Smooth muscle cell of the brain vasculature (primary cell): ENCODE measurements at places on chromosomes 1 and 21.

- no peak for DNase-seq
These were observed 17.4 kb downstream of the ZNF326 start for GRCh38 chr1:90012300-90012699.

- DNase-seq = no peak
These were observed 45.6 kb downstream of the KYAT3 start for GRCh38 chr1:88946861-88947260.

GRCh38 chr1:203185061-203185461 is 1.4 kb downstream of the CHI3L1 start:
- no peak for DNase-seq

GRCh38 chr1:183636334-183636682 is 725 bp upstream of the ARPC5 start:
- no peak for DNase-seq

- DNase-seq = no peak
These were observed 2.4 kb downstream of the PLPP3 start for GRCh38 chr1:56576880-56577405.

GRCh38 chr1:5645135-5645399 is 347.2 kb downstream of the NPHP4 start:
- no peak for DNase-seq

GRCh38 chr1:248697907-248698306 is 4.7 kb downstream of the OR14I1 start:
- DNase-seq = no peak

GRCh38 chr1:84889437-84889836 is 3.6 kb downstream of the LPAR3 start:
- no peak for DNase-seq

DNA sequence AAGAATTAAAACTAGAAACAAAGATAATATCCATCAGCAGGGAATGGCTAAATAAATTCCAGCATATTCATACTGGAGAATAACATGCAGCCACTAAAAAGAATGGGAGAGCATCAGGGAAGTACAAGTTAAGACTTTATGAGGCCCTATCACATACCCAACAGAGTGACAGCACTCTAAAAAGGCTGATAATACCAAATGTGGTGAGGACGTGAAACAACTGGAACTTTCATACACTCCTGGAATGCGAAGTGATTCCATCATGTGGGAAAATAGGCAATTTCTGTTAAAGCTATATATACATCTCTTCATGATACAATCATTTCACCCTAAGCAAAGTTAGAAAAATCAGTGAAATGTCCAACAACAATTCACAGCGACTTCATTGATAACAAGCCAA is 42.6 kb downstream of the COL6A1 start:
- DNase-seq = no peak

DNA sequence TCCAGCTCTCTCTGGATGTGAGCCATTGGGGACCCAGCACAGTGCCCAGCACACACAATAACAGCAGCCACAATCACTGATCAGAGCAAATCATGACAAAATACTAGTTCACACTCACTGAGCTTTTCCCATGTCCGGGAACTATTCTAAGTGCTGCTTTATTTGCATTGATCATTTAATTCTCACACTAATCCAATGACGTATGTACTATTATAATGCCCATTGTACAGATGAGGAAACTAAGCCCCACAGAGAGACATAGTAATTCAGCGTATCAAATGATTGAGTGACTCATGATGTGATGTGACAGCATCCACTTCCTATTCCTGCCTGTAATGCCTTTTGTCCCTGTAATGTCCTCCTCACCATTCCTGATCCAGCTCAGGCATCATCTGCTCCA is 1.9 kb upstream of the S100A8 start:
- DNase-seq = no peak

DNA sequence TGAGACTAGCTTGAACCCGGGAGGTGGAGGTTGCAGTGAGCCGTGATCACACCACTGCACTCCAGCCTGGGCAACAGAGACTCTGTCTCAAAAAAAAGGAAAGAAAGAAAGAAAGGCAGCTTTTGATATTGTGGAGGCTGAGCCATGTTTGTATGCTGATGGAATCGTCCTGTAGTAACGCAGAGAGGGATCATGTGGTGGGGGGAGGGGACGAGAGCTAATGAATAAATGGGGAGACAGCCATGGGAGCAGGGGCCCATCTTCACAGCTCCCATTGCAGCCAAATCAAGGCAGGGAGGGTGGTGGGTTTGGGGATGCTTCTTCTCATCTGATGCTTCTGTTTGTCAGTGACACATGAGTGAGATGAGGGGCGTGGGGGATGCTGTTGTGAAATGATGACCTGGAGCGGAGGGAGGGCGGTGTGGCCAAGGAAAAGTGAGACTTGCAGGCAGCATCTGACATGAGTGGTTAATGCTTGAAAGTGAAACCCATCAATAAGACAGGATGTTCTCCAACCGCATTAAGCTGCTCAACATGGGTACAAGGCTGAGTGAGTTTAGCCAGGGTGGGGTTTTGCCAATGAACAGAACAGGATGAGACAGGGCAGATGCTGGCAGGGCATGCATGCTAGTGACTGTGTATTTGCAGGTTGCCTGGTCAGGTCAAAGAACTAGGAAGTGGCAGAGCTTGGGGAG is 16.7 kb downstream of the SPATA21 start:
- no peak for DNase-seq

DNA sequence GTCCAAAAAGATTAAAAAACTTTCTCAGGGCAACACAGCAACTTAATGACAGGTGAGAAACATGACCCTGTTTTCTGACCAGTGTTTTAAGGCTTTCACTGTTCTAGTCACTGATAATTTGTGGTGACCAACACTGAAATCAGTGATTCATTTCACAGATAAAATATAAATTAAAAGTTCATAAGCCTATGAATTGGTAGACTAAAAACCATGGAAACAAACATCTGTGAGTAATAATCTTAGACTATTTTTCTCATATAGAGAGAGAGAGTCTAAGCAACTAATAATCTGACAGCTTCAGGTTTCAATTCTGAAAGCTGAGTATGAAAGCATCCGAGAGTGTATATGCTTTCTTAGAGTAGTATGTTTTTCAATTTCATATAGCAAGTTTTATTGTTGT is 536.9 kb downstream of the ADGRL2 start:
- no peak for DNase-seq

GRCh38 chr21:42829417-42829816 is 49.9 kb downstream of the WDR4 start:
- DNase-seq = no peak

DNA sequence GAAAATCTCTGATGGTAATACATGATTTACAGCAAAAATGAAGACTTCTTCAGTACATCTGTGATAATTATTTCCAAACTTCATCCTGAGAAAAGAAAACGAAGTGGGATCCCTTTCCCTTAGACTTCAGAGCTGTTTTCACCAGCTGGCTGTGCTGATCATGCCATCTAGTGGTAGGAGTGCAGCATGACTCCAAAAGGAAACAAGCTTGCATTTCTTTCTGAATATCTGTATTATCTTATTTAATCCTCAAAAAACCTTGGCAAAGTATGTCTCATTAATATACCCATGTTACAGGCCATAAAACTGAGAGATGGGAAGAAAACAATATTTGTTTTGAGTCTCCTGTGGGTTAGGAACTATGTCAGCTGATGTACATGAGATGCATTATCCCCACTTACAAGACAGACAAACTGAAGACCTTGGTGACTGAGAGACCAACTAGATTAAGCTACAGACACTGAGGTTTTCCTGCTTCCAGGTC is 9.8 kb upstream of the GJA8 start:
- DNase-seq = peak; percentile 31

DNA sequence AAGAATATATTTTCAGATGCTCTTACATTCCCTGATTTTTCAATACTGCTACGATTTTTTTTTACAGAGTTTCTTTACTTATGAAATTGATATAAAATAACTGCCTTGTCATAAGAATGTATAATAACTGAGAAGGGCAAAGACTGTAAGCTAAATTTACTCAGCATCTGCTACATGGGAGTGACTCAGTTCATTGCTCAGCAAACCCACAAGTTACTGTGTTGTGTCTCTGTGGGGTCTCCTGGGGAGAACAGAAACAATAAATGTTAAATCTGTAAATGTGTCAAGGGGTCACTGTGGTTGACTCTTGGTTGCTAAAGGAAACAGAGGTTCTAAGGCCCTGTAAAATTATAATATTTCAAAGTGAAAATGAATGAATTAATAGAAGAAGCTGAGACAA is 210.3 kb upstream of the CACYBP start:
- peak; percentile 47 for DNase-seq

GRCh38 chr1:204286315-204286714 is 72.5 kb upstream of the GOLT1A start:
- DNase-seq = no peak

DNA sequence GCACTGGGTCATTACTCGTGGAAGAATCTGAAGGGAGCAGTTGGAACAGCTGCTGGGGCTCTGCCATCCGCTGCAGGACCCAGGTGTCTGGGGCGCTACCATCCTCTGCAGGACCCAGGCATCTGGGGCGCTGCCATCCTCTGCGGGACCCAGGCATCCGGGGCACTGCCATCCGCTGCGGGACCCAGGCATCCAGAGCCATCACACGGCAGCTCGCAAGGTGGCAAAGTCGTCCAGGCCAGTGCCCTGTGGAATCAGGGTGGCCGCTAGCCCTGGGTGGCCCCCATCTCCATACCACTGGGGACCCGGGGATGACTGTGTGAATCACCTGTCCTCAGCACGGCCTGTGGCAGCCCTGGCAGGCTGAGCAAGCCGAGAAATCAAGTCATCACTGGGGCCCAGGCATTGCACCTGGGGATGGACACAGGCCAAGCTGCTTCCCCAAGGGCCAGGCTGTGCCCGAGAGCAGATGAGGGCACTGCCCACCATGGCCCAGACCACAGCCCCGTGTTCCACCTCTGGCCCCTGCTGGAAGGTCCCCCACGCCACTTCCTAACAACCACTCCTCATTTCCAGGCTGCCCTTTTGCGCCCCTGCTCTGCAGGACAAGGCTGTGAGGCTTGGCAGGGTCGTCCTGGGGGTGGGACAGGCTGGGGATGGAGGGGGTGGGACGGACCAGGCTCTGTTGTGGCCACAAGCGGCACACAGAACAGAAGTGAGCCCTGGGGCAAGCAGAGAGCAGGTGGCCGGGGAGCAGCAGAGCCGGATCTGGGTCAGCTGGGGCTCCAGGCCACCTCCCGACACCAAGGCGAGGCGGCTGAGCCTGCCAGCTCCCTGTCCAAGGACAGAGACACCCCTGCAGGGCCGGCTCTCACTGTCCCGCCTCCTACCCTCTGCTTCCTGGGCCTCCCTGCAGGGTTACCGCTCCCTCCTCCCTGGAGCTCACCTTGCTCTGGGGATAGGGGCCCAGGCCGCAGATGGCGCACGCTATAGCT is 12.7 kb downstream of the GABRD start:
- DNase-seq = no peak

GRCh38 chr1:236870721-236871120 is 75.6 kb downstream of the MTR start:
- no peak for DNase-seq

- no peak for DNase-seq
These were observed 294.8 kb upstream of the ADAMTS5 start for GRCh38 chr21:27261676-27262075.
